ENCODE measurements at places on chromosomes 13 and 19.

- no peak for DNase-seq
Observed at GRCh38 chr19:12111943-12112637, 28.1 kb downstream of the ZNF20 start.

DNA sequence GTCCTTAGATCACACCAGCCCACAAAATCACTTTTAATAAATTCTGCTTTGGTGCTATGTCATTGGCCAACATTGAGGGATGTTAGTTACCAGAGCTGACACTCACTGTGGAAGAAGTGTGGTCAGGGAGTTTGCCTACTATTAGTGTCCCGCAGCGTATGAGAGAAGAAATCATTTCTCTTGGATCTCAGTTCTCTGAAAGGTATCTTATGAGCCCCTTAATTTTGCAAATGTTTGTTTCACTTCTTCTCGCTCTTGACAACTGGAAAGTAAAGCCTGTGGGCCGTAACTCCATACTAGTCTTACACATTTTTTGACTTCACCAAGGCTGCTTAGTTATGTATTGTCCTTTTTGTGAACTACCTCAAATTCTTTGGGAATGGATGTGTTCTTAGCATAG lies 80.9 kb downstream of the FLT1 start:
- no peak for DNase-seq

DNA sequence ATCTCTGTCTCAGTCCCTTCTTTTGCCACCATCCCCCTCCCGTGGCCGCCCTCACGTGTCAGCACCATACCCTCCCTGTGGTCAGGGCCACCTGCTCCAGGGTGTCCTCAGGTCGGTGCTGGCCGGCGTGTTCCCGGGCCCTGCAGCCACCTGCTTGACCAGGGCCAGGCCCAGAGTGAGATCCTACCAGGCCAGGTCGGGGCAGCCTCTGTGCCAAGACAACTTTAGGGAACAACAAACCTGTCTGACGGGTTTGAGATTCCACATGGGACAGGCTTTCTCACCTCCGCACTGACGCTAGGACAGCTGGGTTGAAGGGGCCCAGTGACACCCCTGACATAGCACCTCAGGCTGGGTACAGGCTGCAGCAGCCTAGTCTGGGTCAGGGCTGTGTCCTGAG lies 7.5 kb upstream of the SBNO2 start:
- no peak for DNase-seq

- DNase-seq, result no peak
Observed at GRCh38 chr13:109699628-109700071, 86.7 kb downstream of the IRS2 start.

DNA sequence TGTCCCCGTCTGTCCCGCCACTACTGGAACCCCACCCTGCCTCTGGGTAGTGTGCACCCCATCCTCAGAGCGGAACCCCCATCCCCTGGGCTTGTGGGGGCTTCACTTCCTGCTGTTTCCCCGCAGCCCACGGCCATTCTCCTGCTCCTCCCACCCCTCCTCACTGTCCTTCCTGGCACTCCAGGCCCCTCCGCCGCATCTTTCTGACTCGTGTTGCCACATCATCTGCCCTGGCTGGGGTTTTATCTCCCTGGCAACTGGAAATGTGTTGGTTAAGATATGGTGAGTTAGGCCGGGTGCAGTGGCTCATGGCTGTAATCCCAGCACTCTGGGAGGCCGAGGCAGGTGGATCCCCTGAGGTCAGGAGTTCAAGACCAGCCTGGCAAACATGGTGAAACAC lies 37.3 kb downstream of the KDM4B start:
- DNase-seq, result no peak

GRCh38 chr19:52941941-52942385 lies 18.7 kb upstream of the ZNF888 start:
- DNase-seq, result peak; percentile 10

DNA sequence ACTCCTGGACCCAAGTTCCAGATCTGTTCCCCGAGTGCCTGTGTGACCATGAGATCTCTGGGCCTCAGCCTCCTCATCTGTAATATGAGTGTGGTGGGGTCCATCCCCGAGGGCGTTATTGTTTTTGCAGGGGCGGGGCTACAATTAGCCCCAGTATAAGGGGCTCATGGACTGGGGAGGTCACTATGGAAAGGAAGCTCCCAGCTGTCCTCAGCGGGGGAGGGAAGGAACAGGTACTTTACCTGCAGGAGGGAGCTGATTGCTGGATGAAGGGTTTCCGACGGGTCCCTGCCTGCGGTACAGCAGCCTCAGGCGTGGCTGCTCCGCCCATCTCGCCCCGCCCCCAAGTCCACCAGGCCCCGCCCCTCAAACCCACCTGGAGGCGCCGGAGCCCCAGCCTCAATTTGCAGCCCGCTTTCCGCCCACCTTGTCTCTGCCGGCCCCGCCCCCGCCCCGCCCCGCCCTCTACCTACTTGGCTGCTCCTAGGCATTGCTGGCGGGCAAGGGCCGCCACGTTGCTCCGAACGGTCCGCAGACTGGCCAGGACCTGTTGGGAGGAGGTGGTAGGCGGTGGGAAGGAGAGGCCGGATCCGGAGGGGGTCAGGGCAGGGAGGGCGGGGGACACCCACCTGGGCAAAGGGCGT lies 5.5 kb downstream of the PDE4C start:
- no peak for DNase-seq

- DNase-seq, result no peak
Observed at GRCh38 chr13:110716247-110716515, 2.7 kb downstream of the ING1 start.

- peak; percentile 96 for DNase-seq
Observed at GRCh38 chr19:1040476-1041271, 767 bp downstream of the ABCA7 start.

DNA sequence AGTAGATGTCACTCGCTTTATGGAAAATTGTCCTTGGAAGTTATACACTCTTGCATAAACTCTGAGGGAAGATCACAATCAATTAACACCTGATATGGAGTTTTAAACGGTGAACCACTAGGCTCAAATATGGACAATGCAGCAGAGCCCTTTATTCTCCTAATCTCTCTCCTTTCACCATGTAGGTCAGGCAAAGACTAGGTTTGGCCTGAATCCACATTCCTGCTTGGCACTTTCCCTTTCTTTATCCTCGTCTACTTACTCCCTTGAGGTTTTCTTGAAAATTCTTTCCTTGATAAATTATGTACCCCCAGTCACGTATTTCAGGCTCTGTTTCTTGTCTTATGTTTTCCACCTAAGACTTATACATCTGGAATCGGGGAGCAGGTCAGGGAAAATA lies 751.7 kb downstream of the DACH1 start:
- no peak for DNase-seq

GRCh38 chr13:106095406-106095805 lies 440.1 kb downstream of the EFNB2 start:
- DNase-seq, result no peak

DNA sequence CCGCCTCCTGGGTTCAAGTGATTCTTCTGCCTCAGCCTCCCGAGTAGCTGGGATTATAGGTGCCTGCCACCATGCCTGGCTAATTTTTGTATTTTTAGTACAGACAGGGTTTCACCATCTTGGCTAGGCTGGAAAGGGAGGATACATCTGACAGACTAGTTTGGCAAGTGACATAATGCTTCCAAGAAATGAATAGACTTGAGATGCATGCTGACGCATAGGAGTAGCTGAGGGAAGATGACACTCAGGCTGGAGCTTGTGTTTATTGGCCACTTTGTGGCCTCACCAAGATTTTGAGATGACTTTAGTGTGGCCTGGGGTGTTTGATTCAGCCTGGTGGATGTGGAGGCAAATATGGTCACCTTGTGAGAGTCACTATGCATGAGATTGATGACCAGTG lies 4.0 kb downstream of the ZNF586 start:
- no peak for DNase-seq

DNA sequence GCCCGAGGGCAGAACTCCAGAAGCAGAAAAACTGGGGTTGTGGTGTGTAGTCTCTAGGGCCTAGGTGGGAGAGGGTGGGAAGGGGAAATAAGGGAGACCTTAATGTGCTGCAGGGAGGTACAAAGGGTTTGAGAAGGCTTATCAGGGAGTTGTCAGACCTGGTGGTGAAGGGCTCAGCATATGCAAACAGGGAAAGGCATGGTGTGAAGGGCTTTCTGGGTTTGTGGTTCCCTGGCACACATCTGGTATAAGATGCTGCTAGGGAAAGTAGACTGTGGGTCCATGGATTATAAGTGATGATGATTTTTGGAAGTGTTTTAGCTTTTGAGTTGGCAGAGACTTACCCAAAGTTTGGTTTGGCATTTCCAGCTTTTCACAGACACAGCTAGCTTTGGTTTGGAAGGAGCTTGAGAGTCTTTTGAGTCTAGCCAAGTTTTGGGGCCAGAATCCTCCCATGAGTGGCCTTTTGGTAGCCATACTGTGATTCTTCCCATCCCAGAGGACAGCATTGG lies 2.2 kb downstream of the TRIM28 start:
- DNase-seq, result no peak

- DNase-seq, result no peak
Observed at GRCh38 chr13:74530011-74530410, 395.8 kb upstream of the KLF12 start.

- no peak for DNase-seq
Observed at GRCh38 chr13:32039528-32039927, 8.0 kb downstream of the FRY start.

- peak; percentile 70 for DNase-seq
Observed at GRCh38 chr19:661427-662196, 1.4 kb downstream of the RNF126 start.

GRCh38 chr13:26015271-26016125 lies 36.3 kb downstream of the SHISA2 start:
- no peak for DNase-seq

DNA sequence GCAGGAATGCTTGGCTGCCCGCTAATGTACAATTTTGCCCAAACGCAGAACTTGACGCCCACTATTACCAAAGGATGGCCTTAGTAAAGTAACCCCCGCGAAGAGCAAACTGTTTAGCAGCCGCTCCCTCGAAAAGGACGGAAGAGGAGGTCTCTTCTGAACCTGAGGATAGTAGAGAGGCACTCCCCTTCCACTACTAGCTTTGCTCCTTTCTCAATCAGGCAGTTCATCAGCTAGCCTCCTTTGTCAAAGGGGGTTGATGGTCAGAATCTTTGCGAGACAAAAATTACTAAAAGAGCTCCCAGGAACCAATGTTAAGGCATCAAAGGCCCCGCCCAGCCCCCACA lies 534 bp downstream of the CAB39L start:
- peak; percentile 29 for DNase-seq

GRCh38 chr19:41920882-41921576 lies 7.2 kb downstream of the ERFL start:
- DNase-seq, result no peak

DNA sequence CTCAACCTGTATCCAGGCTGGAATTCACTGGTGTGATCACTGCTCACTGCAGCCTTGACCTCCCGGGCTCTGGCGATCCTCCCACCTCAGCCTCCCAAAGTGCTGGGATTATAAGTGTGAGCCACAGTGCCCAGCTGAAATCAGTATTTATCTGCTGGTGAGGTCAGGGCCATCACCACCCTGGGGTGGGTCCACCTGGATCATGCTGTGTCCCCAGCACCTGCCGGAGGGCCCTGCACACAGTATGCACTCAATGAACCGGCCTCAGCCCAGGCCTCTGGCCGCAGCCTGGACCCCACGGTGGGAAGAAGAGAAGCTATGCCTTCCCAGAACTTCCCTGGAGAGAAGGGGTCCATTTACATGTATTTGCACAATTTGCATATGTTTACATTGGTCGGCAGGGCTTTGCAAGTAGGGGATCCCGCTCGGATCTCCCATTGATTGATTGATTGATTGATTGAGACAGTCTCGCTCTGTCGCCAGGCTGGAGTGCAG lies 2.6 kb upstream of the SLC5A5 start:
- no peak for DNase-seq

DNA sequence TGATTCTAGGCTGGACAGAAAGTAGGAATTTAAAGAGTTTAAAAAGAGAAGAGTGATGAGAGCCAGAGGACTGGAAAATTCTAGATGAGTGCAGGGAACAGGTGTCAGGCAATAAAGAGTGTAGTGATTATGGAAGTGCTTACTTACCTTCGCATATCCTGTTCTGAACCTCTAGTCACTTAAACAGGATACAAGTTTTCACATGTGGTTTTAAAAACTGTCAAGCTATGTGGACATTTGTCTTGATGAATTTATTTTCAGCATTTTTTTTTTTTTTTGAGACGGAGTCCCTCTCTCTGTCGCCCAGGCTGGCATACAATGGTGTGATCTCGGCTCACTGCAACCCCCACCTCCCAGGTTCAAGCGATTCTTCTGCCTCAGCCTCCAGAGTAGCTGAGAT lies 34.3 kb upstream of the IL17D start:
- DNase-seq, result no peak

- DNase-seq, result no peak
Observed at GRCh38 chr19:21134934-21135366, 6.9 kb upstream of the ZNF431 start.

DNA sequence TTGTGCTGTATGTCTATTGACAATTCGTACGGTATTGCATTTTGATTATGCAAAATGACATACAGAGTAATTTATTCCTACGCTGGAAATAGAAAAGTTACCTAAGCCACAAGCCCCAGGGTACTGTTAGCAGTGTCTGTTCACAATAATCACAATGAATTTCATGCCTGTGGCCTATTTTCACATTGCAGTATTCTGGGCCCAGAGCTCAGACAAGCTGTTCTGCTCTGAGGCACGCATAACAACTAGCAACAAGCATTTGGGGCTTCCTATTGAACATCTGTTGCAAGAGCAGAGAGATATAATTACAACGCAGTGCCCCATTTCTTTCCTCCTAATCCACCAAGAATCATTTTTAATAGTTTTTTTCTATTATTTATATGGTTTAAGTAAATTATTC lies 158.9 kb upstream of the SGCG start:
- no peak for DNase-seq
